ENCODE measurements at places on chromosomes 7 and 10. TPM values are rescaled to one million over a fixed set of nuclear protein-coding genes. Genes with fewer than 3 reads are reported as not detected.

Gene HTR5A
- total RNA-seq, result not detected

Gene ABCB4
- 9.6 TPM for total RNA-seq

DNA sequence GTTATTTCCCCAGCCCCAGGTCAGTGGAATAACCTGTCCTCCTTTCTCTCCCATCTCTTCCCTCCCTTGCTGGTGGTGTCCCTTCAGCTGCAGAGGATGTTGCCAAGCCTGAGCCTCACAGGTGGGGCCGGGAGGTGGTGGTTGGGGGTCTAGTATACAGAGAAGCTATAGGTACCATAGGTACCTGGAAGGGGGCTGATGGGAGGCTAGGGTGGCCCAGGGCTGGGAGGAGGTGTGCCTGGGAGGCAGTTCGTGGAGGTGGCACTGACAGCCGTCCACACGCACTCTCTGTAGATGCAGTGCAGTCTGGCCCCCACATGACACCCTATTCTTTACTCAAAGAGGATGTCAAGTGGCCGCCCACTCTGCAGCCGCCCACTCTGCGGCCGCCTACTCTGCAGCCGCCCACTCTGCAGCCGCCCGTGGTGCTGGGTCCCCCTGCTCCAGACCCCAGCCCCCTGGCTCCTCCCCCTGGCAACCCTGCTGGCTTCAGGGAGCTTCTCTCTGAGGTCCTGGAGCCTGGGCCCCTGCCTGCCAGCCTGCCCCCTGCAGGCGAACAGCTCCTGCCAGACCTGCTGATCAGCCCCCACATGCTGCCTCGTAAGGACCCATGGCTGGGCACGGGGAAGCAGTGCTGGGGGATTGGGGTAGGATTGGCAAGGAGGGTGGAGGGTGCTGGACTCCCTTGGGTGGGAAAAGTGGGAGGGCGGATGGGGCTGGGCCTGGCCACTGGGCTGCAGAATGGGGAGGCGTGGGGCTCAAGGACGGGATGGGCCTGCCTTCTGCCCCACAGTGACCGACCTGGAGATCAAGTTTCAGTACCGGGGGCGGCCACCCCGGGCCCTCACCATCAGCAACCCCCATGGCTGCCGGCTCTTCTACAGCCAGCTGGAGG lies 9.5 kb downstream of the IRF5 start:
- no peak for DNase-seq

- peak; percentile 18 for DNase-seq
Measured at GRCh38 chr7:88758381-88759229, 895 bp upstream of the ZNF804B start.

DNA sequence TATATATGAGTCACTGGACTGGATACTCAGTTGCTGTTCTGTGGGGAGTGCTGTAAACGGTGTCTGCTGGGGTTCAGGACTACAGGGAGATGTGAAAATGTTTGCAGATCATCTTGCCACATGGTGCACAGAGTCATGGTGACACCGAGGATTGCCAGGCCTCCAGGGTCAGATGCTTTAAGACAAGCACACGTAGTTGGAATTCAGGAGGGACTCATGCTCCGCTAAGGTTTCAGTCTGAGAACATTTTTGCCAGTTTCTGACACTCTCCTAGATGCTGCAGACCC lies 211.3 kb downstream of the CXCL12 start:
- no peak for DNase-seq

Gene COPS6
- total RNA-seq, result 105 TPM

Gene ABCC2
- total RNA-seq, result 0.21 TPM

Gene SPACDR
- total RNA-seq, result 0.61 TPM

GRCh38 chr10:14478604-14479003 lies 147.9 kb upstream of the FRMD4A start:
- peak; percentile 60 for DNase-seq
